ENCODE measurements at places on chromosomes 2 and 18. TPM values are rescaled to one million over a fixed set of nuclear protein-coding genes. Genes with fewer than 3 reads are reported as not detected.

GRCh38 chr2:48450936-48451602 is 78.9 kb upstream of the STON1 start:
- DNase-seq, result no peak

DNA sequence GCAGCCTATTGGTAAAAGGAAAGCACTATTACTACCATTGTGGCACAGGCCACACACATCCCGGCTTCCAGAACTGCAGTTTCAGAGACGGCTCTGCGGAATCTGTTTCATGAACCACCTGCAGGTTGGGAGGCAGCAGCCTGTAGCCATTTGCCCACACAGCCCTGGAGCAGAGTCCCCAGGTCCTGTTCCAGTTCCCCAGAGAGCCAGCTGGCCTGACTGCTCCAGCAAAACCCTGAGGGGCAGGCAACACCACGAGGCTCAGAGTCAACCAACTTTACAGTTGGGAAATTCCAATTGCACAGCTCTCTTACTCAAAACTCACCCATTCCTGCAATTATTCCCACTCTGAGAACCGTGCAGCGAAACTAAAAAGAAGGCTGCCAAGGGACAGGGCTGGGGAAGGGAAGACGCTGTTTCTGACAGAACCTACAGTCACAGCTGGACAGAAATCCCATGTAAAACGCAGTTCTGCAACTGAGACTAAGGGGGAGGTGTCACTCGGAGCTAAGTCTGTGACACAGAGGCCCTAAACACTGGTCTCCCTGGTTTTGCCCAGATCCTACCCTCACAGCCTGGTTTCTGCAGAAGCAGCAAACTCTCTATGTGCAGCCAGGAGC is 219.4 kb downstream of the TMEM163 start:
- no peak for DNase-seq

The REG1A gene
- not detected for total RNA-seq

DNA sequence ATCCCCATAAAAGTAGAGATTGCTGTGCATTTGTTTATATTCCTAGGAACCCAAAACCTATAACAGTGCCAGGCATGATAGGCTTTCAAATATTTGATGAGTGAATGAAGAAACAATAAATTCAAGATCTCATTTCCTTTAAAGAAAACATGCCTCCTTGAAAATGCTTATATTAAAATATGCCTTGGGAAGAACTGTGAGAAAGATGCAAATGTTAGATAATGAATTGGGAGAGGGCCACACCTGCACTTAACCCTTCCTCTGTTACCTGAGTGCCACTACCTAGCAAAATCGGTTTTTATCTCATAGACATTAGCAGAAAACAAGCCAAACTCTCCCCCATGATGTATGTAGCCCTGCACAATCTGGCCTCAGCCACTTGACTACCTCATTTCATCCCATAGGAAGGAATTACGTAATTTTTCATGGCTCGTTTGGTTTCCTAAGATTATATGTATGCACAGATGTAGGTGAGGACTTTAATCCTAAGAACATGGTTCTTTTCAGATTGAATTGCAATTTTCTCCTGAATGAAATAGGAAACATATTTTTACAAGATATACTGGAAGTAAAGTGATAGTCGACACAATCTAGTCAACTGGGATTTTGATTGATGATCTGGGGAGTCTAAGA is 25.2 kb downstream of the GULP1 start:
- no peak for DNase-seq

DNA sequence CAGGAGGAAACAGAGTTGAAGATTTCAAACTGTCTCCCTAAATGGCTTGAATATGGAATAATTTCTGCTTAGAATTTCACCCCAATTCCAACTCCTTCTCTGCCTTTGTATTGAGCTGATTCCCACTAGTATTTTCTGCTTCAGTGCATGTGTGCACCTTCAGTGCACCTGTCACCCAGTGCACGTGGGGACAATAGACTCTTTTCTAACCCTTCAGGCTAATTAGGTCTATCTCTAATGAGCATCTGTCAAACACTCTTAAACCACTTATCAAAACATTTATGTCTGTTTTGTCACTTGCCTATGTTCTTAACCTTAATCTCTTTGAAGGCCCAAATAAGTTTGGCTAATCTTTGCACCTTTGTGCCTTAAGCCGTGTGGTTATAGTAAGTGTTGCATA is 232.0 kb upstream of the NETO1 start:
- DNase-seq, result no peak

- no peak for DNase-seq
These were observed 139.4 kb downstream of the NCK2 start for GRCh38 chr2:105883911-105884694.

The VWC2L gene
- total RNA-seq, result not detected

The SERPINB13 gene
- not detected for total RNA-seq

The WDR33 gene
- 46.7 TPM for total RNA-seq

DNA sequence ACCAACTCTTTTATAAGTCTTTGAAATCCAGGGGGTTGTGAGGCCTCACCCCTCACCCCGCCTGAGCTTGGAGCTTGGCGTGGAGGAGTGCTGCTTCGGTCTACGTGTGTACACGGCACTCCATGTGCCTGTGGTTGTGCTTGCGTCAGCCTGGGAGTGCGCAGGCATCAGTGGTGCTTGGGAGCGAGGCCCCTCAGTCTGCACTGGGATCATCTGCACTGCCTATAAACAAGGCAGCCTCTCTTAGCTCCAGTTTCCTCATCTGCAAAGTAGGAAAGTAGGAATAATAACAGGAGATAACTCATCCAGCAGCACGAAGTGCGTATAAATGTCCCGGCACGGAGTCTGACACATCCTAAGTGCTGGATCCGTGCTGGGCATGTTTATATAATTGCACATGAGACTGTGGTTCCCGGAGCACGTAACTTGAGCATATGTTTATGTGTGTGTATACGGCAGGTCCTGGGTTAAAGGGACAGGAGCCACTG is 1.2 kb downstream of the GYPC start:
- DNase-seq, result peak; percentile 85

The FAM237A gene
- total RNA-seq, result not detected

- DNase-seq, result no peak
These were observed 30.6 kb upstream of the CEP68 start for GRCh38 chr2:65025453-65026123.

The PLB1 gene
- 0.91 TPM for total RNA-seq

The CELF4 gene
- total RNA-seq, result not detected

DNA sequence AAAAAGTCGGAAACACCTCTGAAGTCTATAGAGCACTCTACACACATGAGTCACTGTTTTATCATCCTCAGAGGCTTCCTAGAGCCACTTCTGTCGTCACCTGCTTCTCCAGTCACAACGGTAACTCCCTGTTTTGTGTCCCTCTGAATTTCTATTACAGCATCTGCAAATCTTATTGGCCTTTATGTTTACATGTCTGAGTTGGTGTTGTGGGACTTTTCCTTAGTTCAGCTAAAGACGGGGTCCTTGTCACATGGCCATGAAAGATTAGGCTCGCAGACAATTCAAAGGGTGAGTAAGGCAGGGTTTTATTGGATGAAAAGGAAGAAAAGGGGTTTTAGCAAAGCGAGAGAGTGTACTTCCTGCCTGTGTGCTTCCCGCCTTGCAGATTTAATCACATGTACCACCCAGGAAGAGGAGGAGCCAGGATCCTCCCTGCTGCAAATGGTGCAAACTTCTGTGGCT is 185.6 kb downstream of the LPIN1 start:
- no peak for DNase-seq

- peak; percentile 44 for DNase-seq
These were observed 33.5 kb upstream of the CCDC93 start for GRCh38 chr2:118047380-118047826.

DNA sequence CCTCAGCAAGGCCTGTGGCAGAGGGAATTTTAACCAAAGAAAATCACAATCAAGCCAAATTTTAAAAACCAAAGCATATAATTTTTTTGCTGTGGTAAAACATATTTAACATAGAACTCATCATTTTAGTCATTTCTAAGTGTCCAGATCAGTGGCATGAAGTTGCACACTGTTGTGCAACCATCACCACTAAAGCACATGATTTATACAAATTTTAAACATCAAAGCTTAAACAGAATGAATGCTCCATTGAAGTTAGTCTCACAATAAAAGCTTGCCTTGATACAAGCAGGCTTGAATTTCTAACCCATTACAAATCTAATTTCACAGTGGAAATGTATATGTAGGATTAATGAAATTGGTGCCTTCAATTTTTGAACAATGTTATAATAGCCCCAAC is 31.2 kb downstream of the FTCDNL1 start:
- DNase-seq, result no peak

DNA sequence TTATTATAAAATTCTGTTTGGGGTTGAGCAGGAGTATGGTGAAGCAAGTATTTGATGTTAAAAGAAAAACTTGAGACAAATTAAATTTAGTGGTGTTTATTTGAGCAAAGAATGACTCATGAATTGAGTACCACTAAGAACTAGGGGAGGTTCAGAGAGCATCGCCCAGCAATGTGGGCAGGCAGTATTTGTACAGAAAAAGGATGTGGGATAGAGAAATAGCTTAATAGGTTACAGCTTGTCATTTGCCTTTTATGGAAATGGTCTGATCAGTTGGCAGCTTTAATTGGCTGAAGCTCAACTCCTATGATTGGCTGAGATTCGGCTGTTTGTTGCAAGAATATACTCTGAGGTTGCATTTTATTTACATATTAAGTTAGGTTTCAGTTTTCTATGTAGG is 68.2 kb downstream of the LRATD1 start:
- peak; percentile 8 for DNase-seq

GRCh38 chr2:159968279-159968900 is 94.0 kb downstream of the PLA2R1 start:
- DNase-seq, result peak; percentile 68

DNA sequence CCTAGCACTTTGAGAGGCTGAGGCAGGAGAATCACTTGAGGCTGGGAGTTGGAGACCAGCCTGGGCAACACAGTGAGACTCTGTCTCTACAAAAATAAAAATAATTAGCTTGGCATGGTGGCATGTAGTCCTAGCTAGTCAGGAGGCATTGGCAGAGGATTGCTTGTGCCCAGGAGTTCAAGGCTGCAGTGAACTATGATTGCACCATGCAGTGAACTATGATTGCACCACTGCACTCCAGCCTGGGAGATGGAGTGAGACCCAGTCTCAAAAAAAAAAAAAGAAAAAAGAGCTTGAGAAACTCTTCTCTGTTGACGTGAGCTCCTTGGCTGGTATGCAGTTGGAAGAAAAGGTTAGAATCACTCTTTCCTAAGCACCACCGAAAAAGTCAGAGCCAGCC is 125.1 kb upstream of the TNP1 start:
- no peak for DNase-seq

DNA sequence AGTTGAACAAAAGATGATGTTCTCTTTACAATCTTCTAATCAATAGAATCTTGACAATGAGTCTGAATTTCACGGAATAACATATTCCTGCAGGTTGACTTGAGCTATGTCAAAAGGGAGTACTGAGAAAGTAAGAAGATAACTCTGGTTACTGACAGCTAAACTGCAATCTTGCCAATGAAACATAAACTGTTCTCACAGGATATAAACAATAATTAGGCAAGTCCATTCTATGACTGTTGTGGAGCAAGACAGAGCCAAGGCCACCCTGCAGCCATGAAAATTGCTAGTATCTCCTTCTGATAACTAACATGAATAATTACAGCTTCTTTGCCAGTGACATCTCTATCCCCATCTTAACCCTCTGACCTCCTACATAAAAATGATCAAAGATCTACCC is 6.3 kb upstream of the RPRD1A start:
- DNase-seq, result no peak

The RTP5 gene
- total RNA-seq, result not detected

DNA sequence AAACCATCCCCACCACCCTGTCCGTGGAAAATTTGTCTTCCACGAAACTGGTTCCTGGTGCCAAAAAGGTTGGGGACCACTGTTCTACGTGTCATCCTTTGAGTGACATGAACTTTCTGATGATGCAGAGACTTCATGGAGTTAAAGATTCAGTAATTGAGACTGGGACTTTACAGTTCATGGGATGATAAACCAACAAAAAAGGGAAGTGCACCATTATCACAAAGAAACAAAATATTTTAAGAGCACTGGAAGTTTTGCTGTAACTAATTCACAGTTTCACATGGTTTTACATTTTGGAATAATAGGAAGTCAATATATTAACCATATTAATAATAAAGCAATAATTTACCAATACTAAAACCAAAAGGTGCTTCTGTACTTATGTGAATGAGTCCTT is 126.8 kb downstream of the AQP4 start:
- DNase-seq, result no peak

The XPO1 gene
- total RNA-seq, result 148 TPM

GRCh38 chr18:43572163-43572562 is 294.9 kb upstream of the SYT4 start:
- DNase-seq, result no peak

DNA sequence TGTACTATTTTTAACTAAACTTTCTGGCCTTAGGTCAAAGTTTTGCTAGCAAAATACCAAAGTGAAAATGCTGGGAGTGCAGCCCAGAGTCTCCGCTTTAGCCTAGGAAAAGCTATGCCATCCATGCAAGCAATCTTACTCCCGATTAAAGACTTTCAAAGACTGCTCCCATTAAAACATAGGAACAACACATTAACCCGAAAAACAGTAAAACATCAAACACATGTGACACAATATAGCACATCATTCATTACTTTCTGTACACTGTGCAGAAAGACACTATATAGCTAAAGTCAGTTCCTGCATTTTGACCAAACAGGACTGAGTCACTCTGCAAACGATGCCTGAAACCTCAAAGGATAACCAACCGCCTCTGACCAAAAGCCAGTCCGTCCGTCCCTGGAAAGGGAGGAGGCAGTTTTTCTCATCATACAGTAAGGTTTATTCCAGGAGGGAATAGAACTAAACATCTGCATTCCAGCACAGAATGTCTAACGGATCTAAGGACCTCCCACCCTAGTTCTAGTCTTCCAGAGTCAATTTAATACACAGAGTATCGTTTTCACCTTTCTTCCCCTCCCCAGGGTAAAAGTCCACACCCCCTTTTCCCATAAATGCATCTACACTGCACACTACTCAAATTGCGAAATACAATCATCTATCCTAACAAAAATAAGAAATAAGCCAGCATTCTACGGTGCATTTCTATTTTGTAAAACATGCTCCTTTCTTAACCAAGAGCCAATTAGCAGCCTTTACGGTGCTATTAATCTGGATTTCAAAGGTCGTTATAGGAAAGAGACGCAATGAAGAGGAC is 1.7 kb downstream of the ROCK2 start:
- peak; percentile 84 for DNase-seq

- DNase-seq, result peak; percentile 29
These were observed 676.1 kb upstream of the CELF4 start for GRCh38 chr18:38241736-38242135.

The EFEMP1 gene
- 125 TPM for total RNA-seq

The FBXO36 gene
- 2.2 TPM for total RNA-seq

GRCh38 chr2:7878786-7879482 is 802.9 kb upstream of the ID2 start:
- DNase-seq, result no peak

- DNase-seq, result peak; percentile 71
These were observed at the start of gene AGPS for GRCh38 chr2:177392373-177393202. TSS of gene AGPS (plus strand) at chr2:177392773. CDS start at chr2:177392790, 17 bp downstream.

The KCNJ13 gene
- not detected for total RNA-seq

Data from MCF 10A (cell line).